ENCODE measurements at places on chromosomes 11 and 22.

DNA sequence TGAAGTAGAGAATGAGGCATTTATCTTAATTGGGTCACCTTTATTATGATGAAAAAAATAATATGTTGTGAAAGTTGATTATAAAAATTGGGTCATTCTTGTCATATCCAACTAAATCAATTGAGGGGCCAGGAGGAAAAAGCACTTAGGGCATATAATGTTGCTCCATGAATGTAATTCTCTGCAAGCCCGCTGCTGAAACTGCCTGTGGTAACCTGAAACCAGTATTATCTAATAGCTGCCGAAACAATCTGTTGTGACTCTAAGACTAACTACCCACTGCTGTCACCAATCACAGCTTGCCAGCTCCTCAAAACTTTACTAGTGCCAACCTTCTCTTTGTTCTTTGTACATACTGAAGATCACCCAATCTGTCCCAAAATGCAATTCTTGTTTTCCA, 115.8 kb downstream of the ATG16L2 start:
- DNase-seq = no peak

DNA sequence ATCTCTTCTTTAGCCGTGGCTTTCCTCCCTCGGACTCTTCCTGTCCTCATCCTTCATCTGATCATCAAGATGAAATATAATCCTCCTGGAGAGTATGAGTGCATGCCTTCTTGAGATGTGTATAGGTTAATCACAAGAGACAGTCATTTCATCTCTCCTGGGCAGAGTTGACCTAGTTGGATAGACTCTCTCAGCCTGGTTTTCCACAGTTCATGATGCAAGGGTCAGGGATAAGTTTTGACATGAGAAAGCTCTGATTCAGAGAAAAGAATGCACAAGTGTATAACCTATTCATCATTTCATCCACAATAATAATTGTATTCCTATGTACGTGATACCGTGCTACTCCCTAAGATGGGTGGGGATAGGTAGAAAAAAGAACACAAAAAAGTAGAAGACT, 33.2 kb upstream of the CCDC90B start:
- DNase-seq = no peak

- DNase-seq = no peak
Observed at GRCh38 chr11:119614222-119615002, 114.6 kb downstream of the NECTIN1 start.

DNA sequence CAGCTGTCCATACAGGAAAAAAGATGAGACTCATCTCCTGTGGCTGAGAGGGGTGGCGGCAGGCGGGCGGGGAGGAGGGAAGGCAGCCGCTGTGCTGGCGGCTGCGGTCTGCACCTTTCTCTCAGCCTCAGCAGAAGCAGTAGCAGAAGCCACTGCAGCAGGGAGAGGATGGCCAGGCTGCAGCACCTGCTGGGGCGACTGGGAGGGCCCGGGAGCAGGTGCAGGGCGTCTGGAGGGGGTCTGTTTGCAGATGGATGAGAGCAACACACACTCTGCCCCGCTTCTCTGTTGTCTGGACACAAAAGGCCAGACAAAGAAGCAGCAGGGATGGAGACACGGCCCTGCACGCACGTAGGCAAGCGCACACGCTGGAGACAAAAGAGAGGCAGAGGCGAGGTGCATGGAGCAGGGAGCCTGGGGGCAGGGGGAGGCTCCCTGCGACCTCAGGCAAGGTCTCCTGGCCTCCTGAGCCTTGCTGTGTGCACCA, 9.3 kb upstream of the MIAT start:
- DNase-seq = no peak

GRCh38 chr11:120208777-120209176, 2.1 kb upstream of the OAF start:
- peak; percentile 75 for DNase-seq

- DNase-seq = no peak
Observed at GRCh38 chr11:71548120-71548519, at the start of gene KRTAP5-9. Gene KRTAP5-9 (plus strand): TSS chr11:71548420. CDS start chr11:71548658, 238 bp downstream.

- no peak for DNase-seq
Observed at GRCh38 chr22:27525711-27526110, 275.8 kb downstream of the MN1 start.

- DNase-seq = no peak
Observed at GRCh38 chr11:1120532-1121330, 37.0 kb upstream of the MUC5AC start.

- no peak for DNase-seq
Observed at GRCh38 chr11:6196396-6196795, 2.6 kb upstream of the OR52W1 start.

- DNase-seq = no peak
Observed at GRCh38 chr11:8087185-8087584, 6.2 kb downstream of the TUB start.

GRCh38 chr22:47105085-47105484, 342.6 kb downstream of the TBC1D22A start:
- no peak for DNase-seq

DNA sequence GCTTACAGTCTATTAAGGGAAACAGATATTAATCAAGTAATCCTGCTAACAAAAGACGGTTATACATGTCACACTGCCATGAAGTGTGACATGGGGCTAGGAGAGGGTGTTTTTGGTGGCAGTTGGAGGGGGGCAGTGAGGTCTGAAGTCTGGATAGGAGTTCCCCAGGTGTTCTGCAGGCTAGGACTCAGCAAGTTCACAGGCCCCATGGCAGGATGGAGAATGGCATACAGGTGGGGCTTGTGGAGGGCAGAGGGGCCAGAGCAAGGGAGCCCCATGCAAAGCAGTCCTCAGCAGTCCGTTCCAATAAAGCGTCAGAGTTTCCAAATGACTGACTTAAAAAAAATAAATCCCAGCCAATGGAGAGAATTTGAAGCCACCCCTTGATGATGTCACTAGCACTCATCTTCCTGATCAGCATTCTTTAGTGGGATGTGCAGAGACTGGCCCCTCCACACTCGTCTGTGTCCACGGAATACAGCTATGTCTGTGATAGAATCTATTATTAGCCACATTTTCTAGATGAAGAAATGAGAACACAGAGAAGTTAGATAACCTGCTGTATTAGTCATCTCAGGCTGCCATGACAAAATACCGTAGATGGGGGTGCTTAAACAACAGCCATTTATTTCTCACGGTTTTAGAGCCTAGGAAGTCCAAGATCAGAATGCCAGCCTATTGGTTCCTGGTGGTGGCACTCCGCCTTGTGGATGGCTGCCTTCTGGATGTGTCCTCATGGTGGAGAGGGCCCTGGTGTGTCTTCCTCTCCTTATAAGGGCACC, 32.6 kb downstream of the PRDM11 start:
- DNase-seq = no peak

- DNase-seq = no peak
Observed at GRCh38 chr11:74162681-74163467, 7.9 kb downstream of the C2CD3 start.

DNA sequence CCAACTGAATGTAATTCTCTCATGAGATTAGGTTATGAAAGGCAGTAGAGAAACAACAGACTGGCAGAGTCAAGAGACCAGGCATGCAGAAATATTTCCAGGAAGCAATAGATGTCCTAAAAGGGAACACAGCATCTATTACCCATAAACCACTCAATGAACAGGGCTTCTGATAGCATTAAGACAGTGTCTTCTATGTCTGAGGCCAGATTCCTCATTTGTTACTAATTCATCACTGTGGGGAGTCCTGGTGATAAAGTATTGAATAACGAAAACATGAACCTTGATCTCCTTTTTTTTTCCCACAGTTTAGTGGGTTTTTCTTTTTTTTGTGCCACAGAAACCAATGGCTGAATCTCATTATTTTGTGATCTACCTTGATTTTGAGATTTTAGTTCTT, 339.0 kb downstream of the METTL15 start:
- peak; percentile 6 for DNase-seq

GRCh38 chr11:34168642-34169420, 63.4 kb downstream of the NAT10 start:
- no peak for DNase-seq

DNA sequence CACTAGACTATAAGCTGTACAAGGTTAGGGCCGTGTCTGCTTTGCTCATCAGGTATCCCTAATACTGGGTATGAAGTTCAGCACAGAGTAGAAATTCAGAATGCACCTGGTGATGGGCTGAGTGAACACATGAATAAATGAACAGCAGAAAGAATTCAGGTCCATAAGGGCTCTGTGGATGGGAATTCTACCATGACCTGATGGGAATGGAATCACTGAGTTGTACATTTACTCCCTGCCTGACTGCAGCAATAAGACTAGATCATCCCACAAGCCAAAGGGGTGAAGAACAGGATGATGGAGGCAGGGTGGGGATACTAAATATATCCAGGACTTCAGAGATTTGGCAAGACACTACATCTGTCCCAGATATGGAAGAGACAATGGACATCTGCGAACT, 86.5 kb upstream of the CSNK2A3 start:
- no peak for DNase-seq

Measured in LoVo (cell line).